ENCODE measurements at places on chromosomes 2 and 18.

DNA sequence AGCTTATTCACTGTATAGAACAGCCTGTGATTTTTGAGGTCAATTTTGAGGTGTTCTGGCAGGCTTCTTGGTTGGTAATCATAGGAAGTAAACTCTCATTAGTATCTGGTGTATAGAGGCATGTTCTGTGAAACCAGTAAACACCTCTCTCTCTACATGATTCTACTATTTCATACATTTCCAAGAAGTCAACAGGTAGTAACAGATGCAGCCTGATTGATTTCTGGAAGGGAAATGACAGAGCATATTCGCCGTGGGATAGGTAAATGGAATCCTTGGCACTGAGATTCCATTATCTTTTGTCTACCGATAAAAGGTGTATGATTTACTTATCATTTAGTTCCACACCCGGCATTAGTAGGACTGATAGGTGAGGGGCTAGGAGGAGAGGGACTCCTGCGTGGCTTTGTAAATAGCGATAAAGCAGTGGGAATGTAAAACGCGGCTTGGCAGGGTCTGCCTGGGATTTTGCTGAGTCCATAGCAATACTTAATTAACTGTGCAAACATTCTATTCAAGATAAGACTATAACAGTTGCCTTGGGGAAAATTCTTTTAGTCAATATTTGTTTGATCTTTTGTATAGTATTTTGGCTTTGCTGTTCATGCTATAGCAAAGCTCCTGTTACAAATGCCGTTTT is 32.3 kb downstream of the LYPD6B start:
- DNase-seq: peak; percentile 49

GRCh38 chr2:102117472-102117858 is 25.1 kb upstream of the IL1R1 start:
- DNase-seq: no peak

DNA sequence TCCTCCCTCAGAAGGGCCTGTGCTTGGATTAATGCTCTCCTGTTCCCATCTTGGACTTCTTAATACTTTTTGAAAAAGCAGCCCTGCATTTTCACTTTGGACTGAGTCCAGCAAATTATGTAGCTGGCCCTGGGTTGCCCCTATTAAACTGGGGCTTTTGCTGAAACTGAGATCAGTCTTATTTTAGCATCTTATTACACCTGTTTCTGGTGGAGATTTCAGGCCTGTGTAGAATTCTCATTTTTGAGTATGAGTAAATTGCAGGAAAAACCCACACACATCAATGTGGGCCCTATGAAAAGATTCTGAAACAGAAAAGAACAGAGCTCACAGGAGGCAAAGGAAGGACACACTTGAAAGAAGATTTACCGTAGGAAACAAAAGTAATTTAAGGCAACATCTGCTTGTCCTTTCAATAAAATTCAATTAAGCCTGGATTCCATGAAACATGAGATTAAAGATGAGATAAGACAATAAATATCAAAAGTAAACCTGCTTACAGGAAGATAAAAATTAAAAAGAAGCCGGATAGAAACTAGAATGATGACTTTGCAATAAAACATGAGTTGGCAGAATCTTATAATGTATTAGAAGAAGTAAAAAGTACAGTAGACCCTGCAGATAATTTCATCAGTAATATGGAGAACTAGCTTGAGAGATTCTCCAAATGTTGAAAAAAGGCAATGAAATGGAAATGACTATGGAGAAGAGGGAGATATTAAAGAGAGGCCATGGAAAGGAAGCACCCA is 90.7 kb upstream of the GCFC2 start:
- DNase-seq: no peak

DNA sequence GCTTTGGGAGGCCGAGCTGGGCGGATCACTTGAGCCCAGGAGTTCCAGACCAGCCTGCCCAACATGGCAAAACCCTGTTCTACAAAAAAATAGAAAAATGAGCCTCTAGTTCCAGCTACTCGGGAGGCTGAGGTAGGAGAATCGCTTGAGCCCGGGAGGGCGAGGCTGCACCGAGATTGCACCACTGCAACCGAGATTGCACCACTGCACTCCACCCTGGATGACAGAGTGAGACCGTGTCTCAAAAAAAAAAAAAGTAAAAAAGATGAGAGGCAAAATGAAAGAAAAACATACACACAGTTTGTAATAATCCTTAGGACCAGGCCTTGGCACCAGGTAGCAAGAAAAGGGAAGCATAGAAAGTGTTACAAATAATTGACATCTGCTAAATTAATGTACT is 22.0 kb downstream of the RBM43 start:
- no peak for DNase-seq

- DNase-seq: peak; percentile 73
Measured at GRCh38 chr18:42131066-42131929, 176.3 kb downstream of the PIK3C3 start.

Measured in NCI-H2227 treated with DMSO at 0.1 percent for 48 hours (cell line).